ENCODE measurements at places on chromosomes 2 and 18.

GRCh38 chr18:79377187-79377891 is 18.4 kb upstream of the NFATC1 start:
- H3K27me3 ChIP-seq, result no peaks in the 10 kb centered on the region
- no peak for DNase-seq
- no peak overlapping the region for H3K4me3 ChIP-seq

DNA sequence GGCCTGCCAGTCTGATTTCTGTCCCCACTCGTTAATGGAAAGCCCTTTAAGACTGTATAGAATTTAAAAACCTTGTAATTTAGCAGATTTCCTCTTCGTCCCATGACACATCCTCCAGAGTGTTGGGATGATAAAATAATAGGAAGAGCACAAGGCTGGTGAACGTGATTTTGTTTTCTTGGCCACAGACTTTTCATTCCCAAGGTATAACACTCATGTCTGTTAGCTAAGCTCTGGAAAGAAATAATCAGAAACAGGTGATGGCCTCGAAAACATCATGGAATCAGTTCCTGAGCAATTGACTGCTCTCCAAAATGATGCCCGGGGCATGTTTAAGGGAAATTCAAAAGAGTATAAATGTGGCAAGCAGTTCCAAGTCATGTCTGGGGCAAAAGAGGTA is 337.8 kb upstream of the TCF4 start:
- no peak overlapping the region for H3K27ac ChIP-seq
- no peak for DNase-seq
- H3K4me1 ChIP-seq, result no peaks in the 10 kb centered on the region
- no peaks in the 10 kb centered on the region for H3K27me3 ChIP-seq
- no peaks in the 10 kb centered on the region for H3K36me3 ChIP-seq

- H3K27me3 ChIP-seq, result peaks cover 37% of the 10 kb centered on the region
- DNase-seq, result no peak
- peaks cover 55% of the 10 kb centered on the region for H3K4me1 ChIP-seq
- peak within 1 kb of the TSS; percentile 44 for H3K27ac ChIP-seq
Observed at GRCh38 chr2:71453404-71454220, at the start of gene DYSF. Gene DYSF (plus strand): TSS chr2:71453561.

- H3K27me3 ChIP-seq, result no peaks in the 10 kb centered on the region
- DNase-seq, result no peak
- no peak overlapping the region for H3K27ac ChIP-seq
- no peaks in the 10 kb centered on the region for H3K36me3 ChIP-seq
- no peaks in the 10 kb centered on the region for H3K4me1 ChIP-seq
Observed at GRCh38 chr2:28661589-28662001, 90.0 kb upstream of the PPP1CB start.
